ENCODE measurements at places on chromosomes 11 and 22.

DNA sequence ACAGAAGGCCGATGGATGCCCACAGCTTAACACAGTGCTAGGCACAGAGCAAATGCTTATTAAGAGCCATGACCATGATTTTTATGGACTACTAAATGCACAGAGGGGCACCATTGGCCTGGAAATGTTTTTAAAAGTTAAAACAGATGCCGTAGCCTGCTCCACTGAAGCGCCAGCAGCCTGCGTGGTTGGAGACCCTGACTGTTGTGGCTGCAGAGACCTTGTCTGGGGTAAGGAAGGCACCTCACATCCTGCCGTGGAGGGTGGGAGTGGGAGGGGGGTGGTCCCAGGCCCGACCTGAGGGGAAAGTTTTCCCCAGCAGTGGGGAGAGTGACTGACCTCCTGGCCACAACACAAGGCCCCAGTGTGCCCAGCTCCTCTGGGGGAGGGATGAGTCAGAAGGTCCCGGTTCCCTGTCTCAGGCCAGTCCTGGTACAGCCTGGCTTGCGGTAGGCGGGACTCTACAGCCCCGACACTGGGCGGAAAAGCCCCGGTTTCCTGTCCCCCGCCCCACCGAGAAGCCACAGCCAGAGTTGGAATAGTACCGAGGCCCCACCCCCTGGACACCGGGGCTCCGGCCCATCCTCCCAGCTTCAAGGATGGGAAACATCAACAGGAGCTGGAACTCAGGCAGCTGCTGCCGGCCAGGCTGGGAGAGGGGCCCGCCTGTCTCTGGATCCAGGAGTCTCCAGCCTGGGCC is 7.0 kb downstream of the CHST1 start:
- peak; percentile 63 for DNase-seq

- peak; percentile 82 for DNase-seq
Measured at GRCh38 chr11:69301455-69302401, 7.8 kb downstream of the MYEOV start.

GRCh38 chr11:1927848-1928469 is 8.5 kb downstream of the TNNT3 start:
- DNase-seq = no peak

DNA sequence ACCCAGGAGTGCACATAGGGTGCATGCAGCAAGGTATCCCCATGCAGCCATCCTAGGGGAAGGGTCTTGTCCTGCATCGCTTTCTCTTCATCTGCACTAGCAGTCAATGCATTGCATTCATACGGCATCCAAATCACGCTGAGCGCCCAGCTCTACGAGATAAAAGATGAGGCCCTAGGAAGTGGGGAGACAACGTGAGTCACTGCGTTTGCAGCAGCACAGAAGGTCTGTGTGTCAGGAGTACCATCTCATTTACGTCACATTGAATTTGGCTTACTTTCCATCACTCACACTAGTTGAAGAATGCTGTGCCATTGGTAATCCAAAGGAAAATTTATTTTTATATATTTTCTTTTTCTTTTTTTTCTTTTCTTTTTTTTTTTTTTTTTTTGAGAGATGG is 2.5 kb upstream of the ST14 start:
- no peak for DNase-seq

GRCh38 chr11:56495117-56495516 is 3.9 kb upstream of the OR5M8 start:
- no peak for DNase-seq

- DNase-seq = peak; percentile 87
Measured at GRCh38 chr22:30262917-30263741, 3.5 kb downstream of the OSM start.

DNA sequence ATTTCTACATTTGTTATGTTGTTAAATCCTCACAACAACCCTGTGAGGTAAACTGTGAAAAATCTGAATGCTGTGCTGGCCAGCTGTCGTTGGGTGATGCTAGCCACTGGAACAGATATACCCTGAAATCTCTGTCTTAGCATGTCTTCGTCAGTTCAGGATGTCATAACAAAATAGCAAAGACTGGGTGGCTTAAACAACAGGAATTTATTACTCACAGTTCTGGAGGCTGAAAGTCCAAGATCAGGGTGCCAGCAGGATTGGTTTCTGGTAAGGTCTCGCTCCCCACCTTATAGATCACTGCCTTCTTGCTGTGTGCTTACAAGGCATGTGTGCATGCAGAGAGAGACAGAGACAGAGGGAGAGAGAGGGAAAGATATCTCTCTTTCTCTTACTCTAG is 211.7 kb downstream of the C11orf91 start:
- DNase-seq = no peak

DNA sequence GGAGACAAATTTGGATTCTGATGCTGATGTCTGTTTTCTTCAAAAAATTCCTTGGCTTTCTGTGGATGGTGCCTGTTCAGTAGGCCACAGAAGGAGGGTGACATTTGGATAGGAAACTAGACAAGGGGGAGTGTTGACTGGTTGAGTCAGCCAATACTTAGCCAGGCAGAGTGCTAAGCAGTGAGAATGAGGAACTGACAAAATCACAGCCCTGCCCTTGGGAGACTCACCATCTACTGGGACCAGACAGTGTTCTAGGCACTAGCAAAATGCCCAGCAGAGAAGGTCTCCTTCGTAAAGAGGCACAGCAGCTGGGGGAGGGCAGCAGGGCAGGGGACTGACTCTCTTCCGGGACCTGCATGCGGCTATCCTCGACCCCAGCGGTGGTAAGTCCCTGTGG is 190.2 kb downstream of the DSCAML1 start:
- DNase-seq = no peak

All from BE2C (cell line).